ENCODE measurements at places on chromosomes 12 and 14.

GRCh38 chr12:15751741-15752140 is 37.4 kb downstream of the EPS8 start:
- DNase-seq: no peak

- no peak for DNase-seq
These were observed 157.7 kb downstream of the SLC15A5 start for GRCh38 chr12:16119618-16120415.

GRCh38 chr12:12734054-12734453 is 16.9 kb downstream of the CDKN1B start:
- DNase-seq: no peak

- no peak for DNase-seq
These were observed 430.2 kb upstream of the TBX3 start for GRCh38 chr12:115114140-115114539.

GRCh38 chr12:4738541-4738940 is 18.3 kb downstream of the GALNT8 start:
- DNase-seq: no peak

Data from NCI-H446 (cell line).